ENCODE measurements at places on chromosomes 11 and 22. TPM values are rescaled to one million over a fixed set of nuclear protein-coding genes. Genes with fewer than 3 reads are reported as not detected.

The MIAT gene
- 0.13 TPM for polyA plus RNA-seq

The TMEM121B gene
- 4.5 TPM for polyA plus RNA-seq

The BBOX1 gene
- 0.21 TPM for polyA plus RNA-seq

The OR51E2 gene
- polyA plus RNA-seq: 0.76 TPM

The TRIM29 gene
- polyA plus RNA-seq: 2.9 TPM

The SCGB1A1 gene
- not detected for polyA plus RNA-seq

The TRIM48 gene
- polyA plus RNA-seq: not detected

The TESMIN gene
- polyA plus RNA-seq: 0.85 TPM

The SEC14L3 gene
- polyA plus RNA-seq: not detected

The SLC29A2 gene
- 40.8 TPM for polyA plus RNA-seq

- peak; percentile 41 for DNase-seq
These were observed 203.7 kb upstream of the SORL1-AS1 start for GRCh38 chr11:121656328-121657090.

DNA sequence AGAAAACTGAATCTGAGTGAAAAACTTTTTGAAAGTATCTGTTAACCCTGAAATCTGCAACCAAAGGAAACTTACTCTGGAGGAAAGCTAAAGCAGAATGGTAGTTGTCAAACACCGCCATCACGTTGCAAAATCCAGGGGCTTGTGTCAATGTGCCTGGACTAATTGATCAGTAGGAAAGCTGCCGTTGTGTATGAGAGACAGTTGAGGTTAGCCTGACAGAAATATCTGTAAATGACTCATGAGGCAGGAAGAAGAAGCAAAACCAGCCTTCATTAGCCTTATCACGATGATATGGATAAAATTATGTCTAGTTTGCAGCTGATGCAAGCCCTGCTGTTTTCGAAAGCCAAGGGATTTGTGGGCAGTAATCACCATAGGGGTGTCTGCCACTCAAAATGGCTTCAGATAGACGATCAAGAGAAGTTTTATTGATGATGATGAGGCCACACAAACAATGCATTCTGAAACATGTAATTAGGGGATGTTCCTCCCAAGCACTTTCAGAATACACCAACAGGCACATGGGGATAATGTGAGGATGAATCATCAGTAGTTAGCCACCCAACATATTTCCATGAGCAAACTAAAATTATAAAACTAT, 8.9 kb downstream of the SCGB1A1 start:
- DNase-seq: no peak

GRCh38 chr11:16737818-16738192, 642 bp upstream of the C11orf58 start:
- no peak for DNase-seq

DNA sequence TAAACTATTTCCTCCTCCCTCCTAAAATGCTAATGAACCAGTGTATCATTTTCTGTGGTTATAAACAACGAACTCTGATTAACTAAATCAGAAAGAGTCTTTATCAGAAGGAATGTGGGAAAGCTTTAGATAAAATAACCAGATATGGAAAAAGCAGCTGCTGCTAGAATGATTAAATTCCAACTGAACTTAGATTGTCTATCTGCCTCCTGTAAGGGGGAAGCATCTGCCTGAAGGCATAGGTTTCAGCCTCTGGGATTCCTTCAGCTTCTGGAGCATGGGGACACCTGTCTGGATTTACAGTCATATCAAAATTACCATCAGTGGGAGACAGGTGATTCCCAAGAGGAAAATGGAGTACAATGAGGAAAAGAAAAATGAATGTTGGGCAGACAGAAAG, 1095.5 kb upstream of the CCDC90B start:
- no peak for DNase-seq

GRCh38 chr22:27168681-27169080, 511.3 kb downstream of the MIAT start:
- no peak for DNase-seq

GRCh38 chr11:130243816-130244215, 70.9 kb downstream of the ZBTB44 start:
- DNase-seq: no peak

- DNase-seq: no peak
These were observed 13.1 kb downstream of the CELSR1 start for GRCh38 chr22:46524203-46524740.

GRCh38 chr11:104443387-104443786, 279.4 kb upstream of the PDGFD start:
- no peak for DNase-seq

DNA sequence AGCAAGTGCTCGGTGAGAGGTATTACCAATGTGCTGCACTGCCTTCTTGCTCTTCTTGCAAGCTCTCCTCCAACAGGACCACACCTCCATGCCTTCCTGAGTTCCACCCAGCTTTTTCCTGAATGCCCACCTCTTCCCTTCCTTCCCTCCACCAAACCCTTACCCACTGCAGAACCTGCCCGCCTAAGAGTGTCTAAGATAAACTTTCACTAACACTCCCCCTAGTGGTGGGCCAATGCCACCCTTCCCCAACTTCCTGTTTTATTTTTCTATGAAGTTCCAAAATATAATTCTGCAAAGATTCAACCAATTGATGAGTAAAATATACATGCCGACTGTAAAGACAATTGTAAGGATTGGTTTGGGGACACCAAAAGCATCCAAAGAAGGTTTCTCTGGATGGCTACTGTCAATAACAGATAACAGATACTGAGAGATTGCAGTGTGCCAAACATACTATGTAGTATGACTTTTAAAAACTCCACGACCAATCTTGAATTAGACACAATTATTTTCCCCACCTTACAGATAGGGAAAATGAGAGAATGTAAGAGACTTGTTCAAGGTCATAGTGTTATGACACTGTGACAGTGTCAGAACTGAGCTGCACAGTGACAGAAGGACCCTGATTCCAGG, 38.6 kb upstream of the BMAL1 start:
- no peak for DNase-seq

- DNase-seq: no peak
These were observed 78.2 kb downstream of the FAM76B start for GRCh38 chr11:95711162-95711944.

GRCh38 chr22:32430352-32430751, 18.3 kb upstream of the RTCB start:
- no peak for DNase-seq

GRCh38 chr22:43782448-43782847, 29.7 kb downstream of the EFCAB6 start:
- DNase-seq: no peak

- DNase-seq: no peak
These were observed 27.1 kb downstream of the KRTAP5-5 start for GRCh38 chr11:1656670-1657069.

- no peak for DNase-seq
These were observed 112.1 kb upstream of the BDNF start for GRCh38 chr11:27812341-27812740.

DNA sequence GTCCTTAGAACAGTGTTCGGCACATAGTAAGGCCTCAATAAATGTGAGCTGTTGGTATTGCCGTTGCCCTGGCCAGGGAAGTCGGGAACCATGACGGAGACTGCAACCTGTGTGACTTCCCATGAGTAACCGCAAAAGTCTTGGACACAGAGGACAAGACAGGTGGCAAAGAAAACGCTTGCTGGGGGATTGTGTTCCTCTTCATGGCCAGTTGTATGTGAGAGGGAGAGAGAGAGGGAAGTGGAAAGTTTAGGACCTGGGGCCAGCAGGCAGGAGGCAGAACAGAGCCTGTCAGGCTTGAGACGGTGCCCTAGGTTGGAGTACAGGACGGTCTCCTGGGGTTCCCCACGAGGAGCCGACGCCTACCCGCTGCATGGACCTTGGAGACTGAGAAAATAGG, 90.2 kb downstream of the CEP164 start:
- no peak for DNase-seq

GRCh38 chr22:43289531-43289963, 53.6 kb downstream of the SCUBE1 start:
- no peak for DNase-seq

GRCh38 chr11:75403037-75403436, 3.7 kb downstream of the RPS3 start:
- no peak for DNase-seq

- DNase-seq: no peak
These were observed 605 bp upstream of the FDX1 start for GRCh38 chr11:110428956-110429730.

DNA sequence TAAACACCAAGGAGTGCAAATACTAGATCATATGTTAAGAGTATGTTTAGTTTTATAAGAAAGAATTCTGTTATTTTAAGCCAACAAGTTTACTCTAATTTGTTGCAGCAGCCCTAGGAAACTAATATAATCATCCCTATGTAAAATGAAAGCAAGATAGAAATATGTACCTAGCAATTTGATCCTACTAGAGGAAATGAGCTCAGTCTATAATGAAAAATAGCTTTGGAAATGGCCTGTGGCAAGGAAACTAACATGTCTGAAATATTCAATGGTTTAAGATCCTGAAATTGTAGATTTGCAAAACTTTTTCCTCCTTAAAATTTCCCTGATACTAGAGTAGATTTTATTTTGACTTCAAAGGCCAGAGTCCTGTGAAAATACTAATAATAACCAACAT, 112.7 kb upstream of the SLC5A12 start:
- DNase-seq: no peak

- DNase-seq: peak; percentile 26
These were observed 317 bp downstream of the BDNF start for GRCh38 chr11:27699926-27700350.

- no peak for DNase-seq
These were observed 390.0 kb downstream of the NTM start for GRCh38 chr11:131760091-131761061.

DNA sequence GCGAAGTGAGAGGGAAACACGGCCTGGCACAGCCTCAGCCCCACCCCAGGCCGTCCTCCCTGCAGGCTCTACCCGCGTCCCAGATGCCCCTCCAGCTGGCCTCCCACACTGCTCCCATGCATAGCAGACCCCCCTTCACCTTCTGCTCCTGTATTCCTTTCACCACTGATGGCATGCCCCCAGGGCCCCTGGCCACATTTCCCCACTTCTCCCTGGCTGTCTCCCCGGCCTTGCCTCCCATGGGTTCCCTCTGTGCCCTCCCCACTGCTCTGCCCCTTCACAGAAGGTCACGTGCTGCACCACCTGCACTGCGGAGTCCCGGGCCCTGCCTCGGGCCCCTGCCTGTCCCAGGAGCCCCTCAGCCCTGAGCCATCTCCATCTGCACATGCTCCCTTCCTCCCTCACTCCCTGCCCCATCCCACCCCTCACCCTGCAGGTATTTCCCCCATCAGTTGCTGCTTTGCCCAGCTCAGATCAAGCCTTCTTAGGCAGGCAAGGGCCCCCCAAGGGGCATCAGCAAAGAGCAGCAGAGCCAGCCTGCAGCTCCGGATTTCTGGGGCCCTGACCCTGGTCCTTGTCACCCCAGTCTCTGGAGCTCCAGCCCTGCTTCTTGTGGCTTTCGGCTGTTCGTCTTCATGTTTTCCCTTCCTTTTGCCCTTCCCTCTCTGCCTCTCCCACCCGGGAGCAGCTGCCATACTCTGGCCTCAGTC, 46.4 kb downstream of the GAB4 start:
- DNase-seq: no peak

DNA sequence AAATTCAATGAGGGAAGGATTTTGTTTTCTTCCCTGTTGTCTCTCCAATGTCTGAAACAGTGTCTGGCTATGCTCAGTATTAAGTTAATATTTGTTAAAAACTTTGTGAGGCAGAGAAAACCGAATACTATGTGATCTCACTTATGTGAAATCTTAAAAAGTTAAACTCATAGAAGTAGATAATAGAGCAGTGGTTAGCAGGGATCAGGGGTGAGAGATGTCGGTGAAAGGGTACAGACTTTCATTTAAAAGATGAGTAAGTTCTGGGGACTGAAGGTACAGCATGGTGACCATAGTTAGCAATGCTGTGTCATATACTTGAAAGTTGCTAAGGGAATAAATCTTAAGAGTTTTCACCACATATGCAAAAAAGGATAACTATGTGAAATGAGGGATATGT, 244.6 kb downstream of the AASDHPPT start:
- no peak for DNase-seq

GRCh38 chr11:58919561-58919960, 19.7 kb upstream of the GLYATL1 start:
- no peak for DNase-seq

DNA sequence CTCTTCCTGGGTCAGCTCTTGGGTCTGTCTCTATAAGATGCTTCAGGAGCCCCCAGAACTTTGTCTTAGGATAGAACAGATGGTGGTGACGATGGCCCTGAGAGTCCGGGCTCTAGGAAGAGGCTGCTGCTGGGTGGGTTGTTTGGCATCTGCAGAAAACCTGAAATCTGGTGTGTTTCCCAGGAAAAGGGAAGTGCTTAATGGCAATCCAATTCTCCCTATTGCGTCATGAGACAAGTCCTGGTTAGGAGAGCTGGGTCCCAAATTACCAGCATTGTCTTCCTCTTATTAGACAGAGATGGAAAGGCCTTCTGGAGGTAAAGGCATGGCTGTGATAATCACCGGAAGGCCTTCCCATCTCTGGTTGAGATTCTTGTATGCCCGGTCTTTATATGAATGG, 48.9 kb upstream of the GRAMD1B start:
- no peak for DNase-seq

DNA sequence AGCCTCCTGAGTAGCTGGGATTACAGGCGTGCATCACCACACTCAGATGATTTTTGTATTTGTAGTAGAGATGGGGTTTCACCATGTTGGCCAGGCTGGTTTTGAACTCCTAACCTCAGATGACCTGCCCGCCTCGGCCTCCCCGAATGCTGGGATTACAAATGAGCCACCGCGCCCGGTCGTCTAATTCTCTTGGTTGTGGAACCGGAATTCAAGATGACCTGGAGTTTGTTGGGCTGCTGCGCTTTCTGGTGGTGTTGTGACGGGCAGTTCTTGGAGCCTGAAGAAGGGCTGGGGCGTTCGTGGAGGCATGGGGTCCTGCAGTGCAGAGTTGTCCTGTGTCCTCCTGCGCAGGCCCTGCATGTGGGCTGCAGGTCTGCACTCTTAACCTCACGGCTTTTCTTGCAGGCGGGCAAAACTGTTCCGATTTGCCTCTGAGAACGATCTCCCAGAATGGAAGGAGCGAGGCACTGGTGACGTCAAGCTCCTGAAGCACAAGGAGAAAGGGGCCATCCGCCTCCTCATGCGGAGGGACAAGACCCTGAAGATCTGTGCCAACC, 4.9 kb upstream of the TRMT2A start:
- no peak for DNase-seq

GRCh38 chr11:68196219-68196618, 16.9 kb downstream of the KMT5B start:
- no peak for DNase-seq

GRCh38 chr22:26648011-26648497, 9.3 kb upstream of the MIAT start:
- no peak for DNase-seq

GRCh38 chr11:7918141-7918540, 12.9 kb downstream of the OR10A6 start:
- no peak for DNase-seq

GRCh38 chr11:81098471-81098870, 1635.2 kb downstream of the FAM181B start:
- DNase-seq: no peak

GRCh38 chr11:6695377-6695776, 12.2 kb upstream of the MRPL17 start:
- peak; percentile 20 for DNase-seq

GRCh38 chr11:122668562-122669090, 13.1 kb downstream of the UBASH3B start:
- DNase-seq: no peak

- no peak for DNase-seq
These were observed 18.5 kb upstream of the ARHGAP20 start for GRCh38 chr11:110730773-110731172.

GRCh38 chr11:122714004-122714403, 58.5 kb downstream of the UBASH3B start:
- DNase-seq: no peak

- no peak for DNase-seq
These were observed 4.1 kb upstream of the C11orf24 start for GRCh38 chr11:68275721-68276507.

Data from hindlimb muscle (tissue), 1 donor.